Stimulated activated CD4-positive, alpha-beta T cell treated with anti-CD3 and anti-CD28 coated beads, TNF-alpha, amount 100 ng/mL, for 1 hour (primary cell): ENCODE measurements at places on chromosomes 1 and 21.

DNA sequence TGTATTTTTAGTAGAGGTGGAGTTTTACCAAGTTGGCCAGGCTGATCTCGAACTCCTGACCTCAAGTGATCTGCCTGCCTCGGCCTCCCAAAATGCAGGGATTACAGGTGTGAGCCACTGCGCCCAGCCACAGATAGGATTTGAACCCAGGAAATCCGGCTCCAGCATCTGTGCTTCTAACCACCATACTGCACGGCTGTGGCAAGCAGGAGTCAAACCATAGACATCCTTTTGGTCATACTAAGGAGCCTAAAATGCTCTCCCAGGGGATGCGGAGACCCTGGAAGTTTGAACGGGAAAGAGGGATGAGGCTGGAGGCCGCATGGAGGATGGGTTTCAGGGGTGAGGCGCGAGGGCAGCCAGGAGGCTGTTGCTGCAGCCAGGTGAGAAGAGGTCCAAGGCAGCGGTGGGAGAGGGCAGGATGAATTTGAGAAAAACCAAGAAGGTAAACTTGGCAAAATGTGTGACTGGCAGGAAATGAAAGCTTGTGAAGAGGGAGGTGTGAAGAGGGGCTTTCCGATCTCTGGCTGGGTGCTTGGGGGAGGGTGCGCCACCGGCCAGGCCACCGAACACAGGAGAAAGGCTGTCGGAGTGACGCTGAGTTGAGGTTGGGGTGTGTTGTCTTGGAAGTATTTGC, 24.0 kb upstream of the CDK18 start:
- DNase-seq: peak; percentile 29

DNA sequence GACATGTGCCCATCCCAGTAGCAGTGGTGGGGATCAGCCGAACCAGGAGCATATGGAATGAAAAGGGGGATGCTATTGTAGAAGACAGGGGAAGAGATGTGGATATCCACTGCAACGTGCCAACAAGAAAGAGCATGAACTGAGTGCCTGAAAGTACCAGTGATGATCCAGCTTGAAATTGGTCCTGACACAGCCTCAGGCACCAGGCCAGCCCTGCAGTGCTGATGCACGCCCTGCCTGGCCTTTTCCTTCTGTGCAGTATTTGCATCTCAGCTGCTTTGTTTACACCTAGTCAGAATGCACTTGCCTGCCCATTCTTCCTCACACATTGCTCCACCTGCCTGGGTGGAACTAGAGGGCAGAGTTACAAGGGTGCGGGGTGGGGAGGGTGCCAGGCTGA, 50.3 kb upstream of the ARTN start:
- DNase-seq: no peak

- DNase-seq: no peak
These were observed 3.0 kb downstream of the PDXK start for GRCh38 chr21:43721939-43722338.

DNA sequence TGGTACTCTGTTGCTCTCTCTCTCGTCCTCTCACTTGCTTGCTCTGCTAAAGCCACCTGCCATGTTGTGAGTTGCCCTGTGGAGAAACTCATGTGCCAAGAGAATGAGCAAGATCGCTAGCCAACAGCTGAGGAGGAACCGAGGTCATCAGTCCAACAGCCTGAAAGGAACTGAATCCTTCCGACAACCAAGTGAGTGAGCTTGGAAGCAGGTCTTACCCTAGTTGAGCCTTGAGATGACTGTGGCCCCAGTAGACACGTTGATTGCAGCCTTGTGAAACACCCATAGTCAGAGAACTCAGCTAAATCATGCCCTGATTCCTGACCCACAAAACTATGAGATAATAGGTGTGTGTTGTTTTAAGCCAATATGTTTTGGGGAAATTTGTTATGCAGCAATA, 48.1 kb upstream of the BACH1 start:
- DNase-seq: no peak

GRCh38 chr1:15219280-15220023, 27.6 kb upstream of the FHAD1 start:
- no peak for DNase-seq

DNA sequence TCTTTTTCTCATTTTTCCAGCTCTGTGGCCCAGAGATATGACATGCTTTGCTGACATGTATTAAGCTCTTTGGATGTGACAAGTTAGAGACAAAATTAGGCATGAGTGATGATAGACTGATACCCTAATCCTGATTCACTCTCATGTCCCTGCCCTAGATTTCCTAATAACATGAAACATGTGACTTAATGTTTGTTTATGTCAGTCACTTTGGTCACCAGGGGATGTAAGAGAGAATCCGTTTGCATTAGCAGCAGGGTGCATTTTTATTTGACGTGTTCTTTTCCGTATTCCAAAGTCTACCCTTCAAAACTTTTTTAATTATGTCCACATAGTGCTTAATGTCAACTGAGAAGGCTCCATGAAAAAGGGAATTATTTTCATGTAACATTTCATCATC, 192.4 kb downstream of the HMCN1 start:
- no peak for DNase-seq

- no peak for DNase-seq
These were observed 854.4 kb downstream of the LTN1 start for GRCh38 chr21:28138272-28138671.

DNA sequence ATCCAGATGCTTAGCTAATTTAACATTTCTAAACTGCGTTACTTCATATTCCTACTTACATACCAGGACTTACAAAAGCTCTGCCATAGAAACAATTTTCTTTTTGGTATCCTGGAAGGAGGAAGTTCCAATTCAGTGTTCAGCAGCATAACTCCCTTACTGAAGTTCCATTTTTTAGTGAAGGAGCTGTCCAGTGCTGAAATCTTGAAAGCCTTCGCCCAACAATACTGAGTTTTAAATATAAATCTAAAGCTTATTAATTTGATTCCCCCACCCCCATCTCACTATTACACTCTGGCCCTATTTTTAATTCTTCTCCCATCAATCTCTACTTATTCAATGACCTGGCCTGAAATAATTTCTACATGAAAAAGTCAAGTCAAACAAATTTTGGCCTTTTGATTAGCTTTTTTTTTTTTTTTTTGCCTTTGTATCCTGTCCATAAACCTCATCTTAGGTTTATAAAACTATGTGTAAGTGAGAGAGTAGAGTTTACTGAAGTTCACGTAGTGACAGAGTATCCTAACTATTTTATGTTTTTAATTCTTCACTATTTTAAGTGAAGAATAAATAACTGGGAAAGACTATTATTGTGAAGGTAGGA, 323.0 kb upstream of the PLD5 start:
- DNase-seq: no peak

- no peak for DNase-seq
These were observed 5.4 kb downstream of the TP73 start for GRCh38 chr1:3657578-3658230.

- DNase-seq: no peak
These were observed 990 bp upstream of the NBL1 start for GRCh38 chr1:19643121-19643520.

- no peak for DNase-seq
These were observed 7.0 kb upstream of the ATF3 start for GRCh38 chr1:212601524-212601923.

DNA sequence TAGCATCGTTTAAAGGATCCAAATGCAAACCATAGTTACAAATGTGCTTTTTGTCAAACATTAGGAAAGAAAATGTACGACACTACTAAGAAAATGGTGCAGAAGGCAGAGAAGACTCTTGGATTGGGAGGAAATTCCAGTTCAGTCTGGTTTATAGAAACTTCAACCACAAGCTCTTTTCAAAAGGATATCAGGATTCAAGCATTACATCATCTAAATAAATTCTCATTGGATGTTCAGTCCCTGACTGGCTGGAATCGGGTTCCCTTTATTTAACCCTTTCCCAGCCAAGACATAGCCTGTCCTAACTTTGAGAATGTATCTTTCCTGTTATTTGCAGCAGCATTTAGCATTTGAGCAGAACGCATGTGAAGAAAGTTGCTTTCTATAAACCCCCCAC, 184.6 kb downstream of the LMO4 start:
- DNase-seq: no peak

DNA sequence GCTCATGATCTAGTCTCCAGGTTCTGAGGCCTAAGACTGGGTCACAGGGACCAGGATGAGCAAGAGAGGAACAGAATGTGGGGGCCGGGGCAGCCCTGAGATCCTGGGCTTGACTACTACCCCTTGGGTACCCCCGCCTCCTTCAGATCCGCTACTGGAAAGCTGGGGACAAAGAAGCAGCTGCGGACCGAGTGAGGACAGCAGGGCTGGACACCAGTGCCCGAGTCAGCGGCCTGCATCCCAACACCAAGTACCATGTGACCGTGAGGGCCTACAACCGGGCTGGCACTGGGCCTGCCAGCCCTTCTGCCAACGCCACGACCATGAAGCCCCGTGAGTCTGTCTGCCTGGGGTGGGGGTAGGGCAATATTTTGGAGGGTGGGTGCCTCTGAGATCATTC, 12.5 kb downstream of the TMEM81 start:
- DNase-seq: no peak

DNA sequence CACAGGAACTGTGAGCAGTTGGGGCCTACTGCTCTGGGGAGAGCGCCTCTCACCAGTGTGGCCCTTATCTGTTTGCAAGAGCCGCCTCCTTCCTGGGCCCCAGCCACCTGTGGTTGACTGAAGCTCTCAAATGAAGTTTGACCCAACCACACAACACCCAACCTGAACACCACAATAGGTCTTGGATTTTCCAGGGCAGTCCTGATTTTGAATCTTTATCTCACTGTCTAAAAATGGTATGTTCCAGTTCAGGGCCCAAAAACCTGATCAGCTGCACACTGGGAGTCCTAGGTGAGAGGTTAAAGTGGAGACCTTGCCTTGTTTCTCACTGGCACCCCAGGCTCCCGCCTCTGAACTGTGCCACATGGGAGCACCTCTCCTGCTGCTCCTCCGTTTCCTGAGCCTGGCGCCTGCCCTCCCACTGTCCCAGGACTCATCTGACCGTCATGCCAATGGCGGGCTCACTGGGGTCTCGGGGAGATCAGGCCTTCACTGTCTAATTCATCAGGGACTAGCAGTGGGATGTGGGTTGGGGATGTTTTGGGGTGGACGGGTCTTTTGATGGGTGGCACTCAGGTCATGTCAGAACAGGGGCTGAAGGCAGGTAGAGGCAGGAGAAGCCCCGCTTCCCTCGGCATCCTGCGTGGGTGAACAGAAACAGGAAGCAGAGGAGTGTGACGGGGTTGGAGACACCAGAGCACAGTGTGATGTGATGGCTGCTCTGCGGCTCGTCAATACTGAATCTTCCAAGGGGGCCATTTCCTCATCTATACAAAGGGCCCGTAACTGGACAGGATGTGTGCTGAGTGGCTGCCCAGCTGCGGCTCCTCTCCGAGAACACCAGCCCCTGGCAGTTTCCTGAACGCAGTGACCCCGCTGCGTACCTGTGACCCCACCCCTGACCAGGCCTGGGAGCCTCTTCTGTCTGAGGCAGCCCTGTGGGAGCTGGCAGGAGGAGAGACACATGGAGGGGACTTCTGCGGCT, 59.6 kb upstream of the ITPKB start:
- peak; percentile 21 for DNase-seq

GRCh38 chr1:116312681-116313069, 60.4 kb upstream of the ATP1A1 start:
- DNase-seq: no peak

DNA sequence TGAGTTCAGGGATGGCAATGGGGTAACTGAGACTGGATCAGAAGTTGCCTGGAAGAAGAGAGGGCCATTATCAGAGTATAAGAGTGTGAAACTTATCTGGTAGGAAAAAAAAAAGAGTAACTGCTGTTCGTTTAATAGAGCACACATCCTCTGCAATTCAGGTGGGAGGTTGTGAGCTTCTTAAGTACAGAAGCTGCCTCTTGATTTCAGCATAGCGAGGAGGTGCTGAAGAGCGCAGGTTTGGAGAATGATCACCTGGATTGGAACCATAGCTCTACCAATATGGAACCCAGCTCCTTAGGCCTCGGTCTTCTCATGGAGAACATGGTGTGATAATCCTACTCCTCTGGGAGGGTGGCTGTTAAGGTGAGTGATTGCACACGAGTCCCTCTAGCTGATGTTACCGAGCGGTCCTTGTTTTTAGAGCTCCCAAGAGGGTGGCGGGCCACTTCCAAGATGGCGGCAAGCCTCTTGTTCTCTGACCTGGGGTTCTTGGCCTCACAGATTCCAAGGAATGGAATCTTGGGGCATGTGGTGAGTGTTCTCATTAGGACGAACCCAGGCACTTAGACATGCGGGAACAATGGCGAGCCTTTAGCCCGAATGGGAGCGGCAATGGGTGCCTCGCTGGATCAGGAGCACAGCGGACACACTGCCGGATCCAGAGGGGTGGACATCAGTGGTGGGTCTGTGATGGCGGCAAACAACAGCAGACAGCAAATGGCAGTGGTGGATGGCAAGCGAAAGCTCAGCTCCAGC, 3.3 kb upstream of the MX1 start:
- DNase-seq: no peak
